Memory B cell (primary cell): ENCODE measurements at places on chromosomes 12 and 14.

- DNase-seq = no peak
Observed at GRCh38 chr14:31229009-31229408, 21.4 kb upstream of the HECTD1 start.

DNA sequence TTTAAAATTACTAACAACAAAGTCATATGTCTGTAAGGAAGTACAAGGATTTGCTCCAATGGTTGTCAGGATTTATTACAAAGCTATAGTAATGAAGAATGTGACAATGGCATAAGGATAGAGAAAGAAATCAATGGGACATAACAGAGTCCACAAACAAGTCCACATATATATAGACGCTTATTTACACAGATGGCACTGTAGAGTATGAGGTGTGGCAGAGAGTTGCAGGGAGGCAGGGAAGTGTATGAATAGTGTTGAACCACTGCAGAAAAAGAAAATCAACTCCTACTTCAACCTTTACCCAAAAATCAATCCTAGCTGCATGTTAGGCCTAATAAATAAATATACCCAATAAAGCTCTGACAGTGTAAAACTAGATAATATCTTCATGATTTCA lies 21.3 kb downstream of the SOS2 start:
- no peak for DNase-seq

- DNase-seq = no peak
Observed at GRCh38 chr12:21354641-21355040, 18.1 kb upstream of the IAPP start.

- DNase-seq = no peak
Observed at GRCh38 chr12:52350021-52350620, 17.2 kb downstream of the KRT85 start.

GRCh38 chr12:54166567-54167499 lies 22.0 kb downstream of the SMUG1 start:
- no peak for DNase-seq

- DNase-seq = no peak
Observed at GRCh38 chr12:14850929-14851663, 7.8 kb upstream of the ART4 start.
